ENCODE measurements at places on chromosomes 13 and 19.
A peak's percentile ranks its signal among the peaks of the same experiment; 100 is the strongest.

GRCh38 chr13:59706101-59706976 is 457.4 kb downstream of the DIAPH3 start:
- no peak for DNase-seq

GRCh38 chr13:74305876-74306275 is 171.7 kb upstream of the KLF12 start:
- no peak for DNase-seq

- DNase-seq = no peak
These were observed 58.7 kb upstream of the NBEA start for GRCh38 chr13:34883396-34883795.

DNA sequence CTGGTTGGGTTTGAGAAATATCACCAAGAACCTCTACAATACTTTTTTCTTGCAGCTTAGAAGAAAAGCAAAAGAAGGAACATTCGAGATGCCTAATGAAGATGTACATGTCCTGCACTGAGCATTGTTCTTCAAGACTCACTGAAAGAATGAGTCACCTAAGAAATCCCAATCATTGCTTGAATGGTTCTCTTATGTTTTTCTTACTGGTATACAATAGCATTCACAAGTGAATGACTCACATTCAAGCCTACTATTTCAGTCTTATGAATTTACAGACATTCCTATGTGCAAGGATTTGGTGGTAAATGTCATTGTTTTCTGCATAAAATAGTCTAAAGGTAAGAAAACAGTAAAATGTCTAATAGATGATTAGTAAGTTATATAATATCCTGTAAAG is 594.6 kb downstream of the PCDH9 start:
- no peak for DNase-seq

GRCh38 chr19:48635966-48636858 is 967 bp downstream of the DBP start:
- no peak for DNase-seq

GRCh38 chr13:38386421-38386820 is 36.8 kb downstream of the UFM1 start:
- no peak for DNase-seq

DNA sequence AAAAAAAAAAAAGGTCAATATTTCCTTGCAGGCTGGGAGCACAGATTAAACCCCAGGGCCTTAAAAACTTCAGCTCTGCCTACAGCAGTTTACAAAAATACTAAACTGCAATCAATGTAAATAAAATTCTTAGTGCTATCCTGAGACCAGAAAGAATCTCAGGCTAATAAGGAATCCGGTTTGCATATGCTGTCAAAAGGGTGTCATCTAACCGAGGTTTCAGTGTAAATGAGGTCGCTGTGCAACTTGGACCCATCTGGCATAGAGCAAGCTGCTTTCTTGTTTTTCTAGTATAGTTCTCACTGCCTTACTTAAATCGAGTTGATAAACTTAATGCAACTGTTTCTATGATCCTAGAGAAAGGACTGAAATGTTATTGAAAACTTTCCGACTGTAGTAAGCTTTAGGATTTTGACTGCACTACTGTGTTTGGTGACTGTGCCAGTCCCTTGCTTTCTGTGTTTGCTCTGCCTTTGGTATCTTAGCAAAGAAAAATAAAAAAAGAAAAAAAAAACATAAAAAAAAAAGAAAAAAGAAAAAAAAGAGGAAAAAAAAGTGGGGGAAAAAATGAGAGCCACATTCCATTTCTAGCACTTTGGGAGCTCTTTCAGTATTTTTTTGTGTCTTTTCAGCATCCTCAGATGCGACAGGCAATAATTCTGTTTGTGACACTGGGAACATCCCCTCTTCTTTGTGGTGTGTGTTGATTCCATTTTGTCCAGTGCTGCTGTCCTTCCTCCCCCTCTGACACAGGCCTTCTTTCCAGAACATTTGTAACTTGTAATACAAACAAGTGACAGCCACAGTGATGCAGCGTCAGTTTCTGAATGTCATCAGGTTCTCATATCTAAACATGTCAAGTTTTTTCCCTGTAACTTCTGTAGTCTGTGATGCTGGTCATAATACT is 340.5 kb downstream of the ZNF536 start:
- DNase-seq = no peak

GRCh38 chr19:11506101-11506555 is 489 bp upstream of the ZNF653 start:
- DNase-seq = no peak

GRCh38 chr19:1767464-1767933 is 14.2 kb downstream of the ONECUT3 start:
- peak; percentile 90 for DNase-seq

DNA sequence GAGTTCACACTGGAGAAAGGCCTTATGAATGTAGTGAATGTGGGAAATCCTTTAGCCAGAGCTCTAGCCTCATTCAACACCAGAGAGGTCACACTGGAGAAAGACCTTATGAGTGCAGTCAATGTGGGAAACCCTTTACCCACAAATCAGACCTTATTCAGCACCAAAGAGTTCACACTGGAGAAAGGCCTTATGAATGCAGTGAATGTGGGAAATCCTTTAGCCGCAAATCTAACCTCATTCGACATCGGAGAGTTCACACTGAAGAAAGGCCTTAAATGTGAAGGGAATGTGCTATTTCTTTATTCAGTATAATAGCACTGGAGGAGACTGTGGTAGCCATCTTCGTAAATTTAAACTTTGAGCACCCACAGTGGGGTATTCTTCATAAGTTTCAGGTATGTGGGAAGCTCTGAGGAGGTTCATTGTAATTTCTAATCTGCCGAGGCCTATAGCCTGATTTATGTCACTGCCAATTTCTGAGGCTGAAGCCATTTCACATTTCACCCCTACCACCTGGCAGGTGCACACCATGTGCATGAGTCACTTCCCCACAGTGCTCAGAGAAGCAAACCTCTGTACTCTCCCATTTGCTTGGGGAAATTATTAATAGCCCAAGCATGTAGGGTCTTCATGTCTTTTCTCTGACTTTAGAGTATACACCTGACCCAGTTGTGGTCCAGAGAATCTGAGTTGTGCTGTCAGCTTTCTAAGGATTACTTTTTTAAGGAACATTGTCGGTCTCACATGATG is 6.4 kb downstream of the ZNF551 start:
- no peak for DNase-seq

- DNase-seq = peak; percentile 15
These were observed 51.2 kb downstream of the NLRP12 start for GRCh38 chr19:53772943-53773342.

DNA sequence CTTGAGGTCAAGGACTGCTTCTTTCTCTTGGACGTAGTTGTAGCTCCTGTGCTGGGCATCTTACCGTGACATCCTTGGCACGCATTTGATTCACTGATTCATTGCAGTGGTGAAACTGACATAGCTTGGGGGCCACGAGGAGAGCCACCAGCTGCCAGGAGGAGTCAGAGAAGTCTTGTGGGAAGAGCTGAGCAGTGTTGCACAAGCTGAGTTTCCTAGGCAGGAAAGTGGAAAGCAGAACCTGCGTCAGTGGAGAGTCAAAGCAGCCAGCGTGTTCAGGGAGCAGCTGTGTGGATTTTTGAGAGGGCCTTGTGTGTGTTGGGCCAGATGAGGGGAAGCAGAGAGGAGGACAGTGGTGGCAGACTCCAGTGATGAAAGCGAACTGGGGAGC is 5.3 kb upstream of the GPR183 start:
- no peak for DNase-seq

GRCh38 chr13:66681403-66681802 is 548.7 kb downstream of the PCDH9 start:
- DNase-seq = no peak
